Neuronal stem cell (in vitro differentiated cells): ENCODE measurements at places on chromosomes 3 and 15.

DNA sequence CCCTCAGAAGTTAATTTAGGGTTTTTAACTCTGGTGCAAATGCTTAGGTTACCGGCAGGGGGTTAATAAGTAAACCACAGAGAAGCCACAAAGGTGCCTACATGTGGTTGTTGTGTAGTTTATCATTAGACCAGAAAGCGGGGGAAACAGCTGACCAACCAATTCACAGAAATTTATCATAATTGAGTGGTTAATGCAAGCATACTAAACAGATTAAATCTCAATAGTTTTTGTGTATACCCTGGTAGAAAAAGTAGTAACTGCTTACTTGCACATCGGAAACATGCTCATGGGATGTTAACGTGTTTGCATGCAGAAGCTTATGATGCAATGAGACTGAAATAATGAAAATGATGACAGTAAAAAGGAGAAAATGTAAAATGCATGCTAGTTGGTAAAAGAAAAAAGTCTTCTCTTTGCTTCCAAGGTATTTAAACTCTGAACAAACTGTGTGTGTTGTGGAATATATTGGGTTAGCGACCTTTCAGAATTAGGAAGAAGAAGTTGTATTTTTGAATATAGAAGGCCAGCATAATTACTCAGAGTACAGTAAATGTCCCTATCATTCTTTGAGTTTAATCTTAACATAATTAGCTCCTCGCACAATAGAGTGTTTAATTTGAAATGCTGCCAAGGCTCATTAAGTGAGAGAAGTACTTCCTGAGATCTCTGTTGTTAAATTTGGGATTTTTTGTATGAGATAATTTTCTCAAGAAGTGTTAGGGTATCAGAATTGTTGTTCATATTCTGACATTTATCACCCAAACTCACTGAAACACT is 316.2 kb downstream of the PTPRG start:
- DNase-seq: no peak

- DNase-seq: peak; percentile 55
These were observed 9.9 kb upstream of the LEKR1 start for GRCh38 chr3:156816091-156816793.

DNA sequence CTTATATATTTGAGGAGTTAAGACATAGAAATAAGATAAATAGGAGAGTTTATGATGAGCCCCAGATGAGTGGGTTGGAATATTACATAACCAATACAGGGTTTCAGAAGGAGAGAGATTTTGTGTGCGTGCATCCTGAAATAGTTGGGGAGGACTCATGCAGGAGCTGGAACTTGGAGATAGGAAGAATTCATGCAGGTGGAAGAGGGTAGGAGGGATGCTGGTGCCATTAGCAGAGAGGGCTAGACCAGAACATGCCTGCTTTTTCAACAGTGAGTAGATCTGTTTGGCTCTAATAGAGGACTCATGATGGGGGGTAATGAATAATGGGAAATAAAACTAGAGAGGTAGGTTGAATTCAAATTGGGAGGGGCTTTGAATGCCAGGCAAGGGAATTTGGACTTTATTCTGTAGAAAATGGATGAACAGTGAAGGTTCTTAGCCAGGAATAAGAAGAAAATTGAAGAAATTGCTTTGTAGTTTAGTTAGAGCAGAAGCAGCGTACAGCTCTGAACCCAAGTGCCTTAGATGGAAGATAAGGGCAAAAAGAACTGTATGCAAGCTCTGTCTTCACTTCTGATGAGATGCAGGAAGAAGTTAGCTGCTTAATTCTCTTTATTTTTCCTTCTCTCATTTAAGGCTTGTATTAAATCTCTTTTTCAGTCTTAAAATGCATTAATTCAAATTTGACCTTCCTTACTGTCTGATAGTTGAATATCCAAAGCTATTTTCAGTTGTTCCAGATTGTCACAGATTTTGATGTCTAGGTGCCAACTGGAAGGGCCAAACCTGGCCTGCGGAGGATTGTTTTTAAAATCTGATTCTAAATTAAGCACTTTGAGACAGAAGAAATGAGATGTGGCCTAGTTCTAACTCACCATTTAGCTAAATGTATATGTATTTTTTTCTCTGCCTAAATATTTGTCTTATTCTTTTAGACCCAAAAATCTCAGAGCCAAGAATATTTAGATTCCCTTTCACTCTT is 86.3 kb downstream of the PPM1L start:
- DNase-seq: no peak

DNA sequence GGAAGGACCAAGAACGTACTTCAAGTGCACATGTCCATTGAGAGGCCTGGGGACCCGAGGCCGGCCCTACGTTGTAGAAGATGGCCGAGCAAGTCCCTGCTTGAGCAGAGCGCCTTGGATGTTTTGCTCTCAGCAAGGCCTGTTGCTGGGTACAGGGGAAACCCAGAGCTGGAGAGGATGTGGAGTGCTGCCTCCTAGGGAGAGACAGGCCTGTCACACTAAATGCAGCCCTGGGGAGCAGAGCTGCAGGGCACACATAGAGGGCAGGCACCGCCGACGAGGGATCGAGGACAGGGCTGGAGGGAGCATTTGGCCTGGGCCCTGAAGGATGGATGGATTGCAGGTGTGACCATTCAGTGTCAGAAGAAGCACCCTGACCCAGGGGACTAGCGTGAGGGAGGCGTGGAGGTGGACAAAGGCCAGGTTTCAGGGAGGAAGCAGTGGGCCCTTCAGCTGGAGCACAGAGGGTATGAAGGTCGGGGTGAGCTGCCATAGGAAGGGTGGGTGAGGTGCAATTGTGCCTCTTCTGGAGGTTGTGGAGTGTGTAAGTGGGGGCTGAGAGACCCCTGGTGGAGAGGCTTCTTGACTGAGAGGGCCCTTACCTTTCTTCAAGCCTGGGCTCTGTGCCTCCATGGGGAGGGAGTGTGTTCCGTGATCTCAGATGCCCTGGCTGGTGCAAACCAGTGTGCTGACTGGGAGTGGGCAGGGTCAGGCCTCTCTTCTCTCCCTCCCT is 142.4 kb downstream of the CHDH start:
- DNase-seq: no peak

DNA sequence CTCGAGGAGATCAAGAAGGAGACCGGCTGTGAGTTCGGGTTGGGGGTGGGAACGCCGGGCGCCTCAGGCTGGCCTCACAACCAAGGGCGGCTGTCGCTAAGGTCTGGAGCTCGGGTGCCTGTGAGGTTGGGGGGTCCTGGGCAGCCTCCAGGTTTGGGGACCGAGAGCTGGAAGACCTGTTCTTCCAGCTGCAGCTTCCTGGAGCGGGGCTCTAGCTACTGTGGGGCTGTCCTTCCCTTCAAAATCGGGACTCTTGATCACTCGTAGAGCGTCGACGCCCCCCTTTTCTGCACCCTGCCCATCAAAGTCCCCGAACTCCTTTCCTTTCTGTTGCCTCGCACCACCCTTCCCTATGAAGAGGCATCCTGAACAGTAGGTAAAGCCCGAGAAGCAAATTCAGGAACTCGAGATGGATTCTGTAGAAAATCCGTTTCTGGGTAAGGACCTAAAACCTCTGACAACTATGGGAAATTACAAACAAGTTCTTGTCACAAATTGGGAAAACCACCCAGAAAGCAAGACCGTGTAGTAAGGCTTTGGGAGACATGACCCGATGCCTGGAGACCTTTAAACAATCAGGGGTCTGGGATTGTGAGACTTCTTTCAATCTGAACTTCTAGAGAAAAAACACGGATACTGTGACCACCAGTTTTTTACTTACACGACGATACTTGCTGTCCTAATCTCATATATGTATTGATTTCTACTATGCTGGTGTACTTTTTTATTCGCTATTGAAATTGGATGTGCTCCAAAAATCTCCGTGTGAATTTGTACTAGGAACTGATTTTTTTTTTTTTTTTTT is 556 bp downstream of the CHP1 start:
- no peak for DNase-seq

DNA sequence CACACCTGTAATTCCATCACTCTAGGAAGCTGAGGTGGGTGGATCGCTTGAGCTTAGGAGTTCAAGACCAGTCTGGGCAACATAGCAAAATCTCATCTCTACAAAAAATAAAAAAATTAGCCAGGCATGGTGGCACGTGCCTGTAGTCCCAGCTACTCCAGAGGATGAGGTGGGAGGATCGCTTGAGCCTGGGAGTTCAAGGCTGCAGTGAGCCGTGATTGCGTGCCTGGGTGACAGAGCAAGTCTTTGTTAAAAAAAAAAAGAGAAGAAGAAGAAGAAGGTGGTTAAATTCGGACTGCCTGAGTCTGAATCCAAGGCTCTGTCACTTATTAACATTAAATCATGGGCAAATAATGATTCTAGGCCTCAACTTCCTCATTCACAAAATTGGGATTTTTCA is 51.0 kb downstream of the EOMES start:
- no peak for DNase-seq

DNA sequence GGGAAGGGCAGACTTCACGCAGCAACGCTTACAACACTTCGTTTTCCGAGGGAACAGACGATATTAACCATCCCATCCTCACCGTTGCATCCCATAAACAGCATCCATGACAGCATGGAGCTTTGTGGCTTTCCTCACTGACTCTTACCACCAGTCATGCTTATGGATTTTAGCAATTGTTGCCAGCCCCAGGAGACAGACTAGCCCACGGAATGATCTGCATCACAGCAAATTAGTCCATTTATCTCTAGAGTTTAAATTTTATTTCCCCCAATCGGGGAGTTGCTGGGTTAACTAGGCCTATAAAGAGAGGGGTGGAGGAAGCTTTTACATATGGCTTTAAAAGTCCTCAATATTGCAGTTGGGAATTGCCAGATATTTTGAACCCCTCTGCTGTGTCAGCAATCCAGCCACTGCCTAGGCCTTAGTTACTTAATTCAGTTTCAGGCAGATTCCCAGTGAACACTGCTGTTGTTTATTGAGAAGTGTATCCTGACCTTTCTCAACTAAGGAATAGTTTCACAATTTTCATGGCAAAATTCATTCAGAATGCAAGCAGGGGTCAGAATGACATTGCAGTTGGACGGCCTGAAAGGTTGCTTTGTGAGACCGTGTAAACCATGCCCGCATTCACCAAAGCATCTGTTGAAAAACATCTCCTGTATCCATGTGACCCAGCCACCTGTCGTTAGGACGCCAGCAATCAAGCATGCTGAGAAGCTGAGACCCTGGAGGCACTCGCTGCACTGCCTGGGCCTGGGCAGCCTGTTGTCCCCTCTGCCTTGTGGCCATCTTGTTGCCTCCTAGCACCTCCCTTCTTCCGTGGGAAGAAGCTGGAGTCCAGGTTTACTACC is 397.4 kb upstream of the TPM1 start:
- no peak for DNase-seq

GRCh38 chr3:52660046-52660445 is 25.7 kb downstream of the PBRM1 start:
- DNase-seq: no peak

DNA sequence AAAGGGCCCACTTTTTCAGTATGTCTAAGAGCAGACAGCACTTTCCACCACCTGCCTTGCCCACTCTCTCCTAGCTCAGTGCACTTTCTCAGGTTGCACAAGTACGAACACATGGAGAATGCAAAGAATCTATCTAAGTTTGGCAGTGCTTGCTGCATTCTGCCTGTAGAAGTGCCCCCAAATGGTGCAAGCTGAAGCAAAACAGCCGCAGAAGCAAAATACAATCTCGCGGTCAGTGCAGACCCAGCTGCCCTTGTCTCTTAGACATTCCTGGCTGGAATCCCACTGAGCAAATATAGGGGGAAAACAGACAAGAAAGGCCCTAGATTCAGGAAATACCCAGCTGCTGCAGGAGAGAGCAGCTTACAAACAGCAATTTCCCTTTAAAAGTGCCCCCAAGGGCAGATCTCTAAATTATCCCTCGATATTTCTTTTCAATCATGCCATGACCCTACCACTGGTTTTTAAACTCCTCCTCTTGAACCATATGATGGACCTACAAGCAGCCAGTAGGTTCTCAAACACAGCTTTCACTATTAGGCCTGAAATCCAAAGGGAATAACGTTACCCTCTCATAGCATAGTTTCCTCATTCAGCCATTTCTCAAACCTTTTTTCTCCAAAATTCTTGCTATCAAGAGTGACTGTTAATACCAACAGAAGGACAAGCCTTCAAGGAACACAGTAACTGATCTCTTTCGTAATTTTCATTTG is 67.0 kb downstream of the TNIK start:
- no peak for DNase-seq
